ENCODE measurements at places on chromosomes 1 and 21. TPM values are rescaled to one million over a fixed set of nuclear protein-coding genes. Genes with fewer than 3 reads are reported as not detected.

- no peak overlapping the region for H3K4me3 ChIP-seq
- no peak overlapping the region for H3K27ac ChIP-seq
- peaks cover 8% of the 10 kb centered on the region for H3K4me1 ChIP-seq
- H3K27me3 ChIP-seq = no peaks in the 10 kb centered on the region
- no peaks in the 10 kb centered on the region for H3K36me3 ChIP-seq
Observed at GRCh38 chr1:7345516-7345915, 425.6 kb upstream of the VAMP3 start.

DNA sequence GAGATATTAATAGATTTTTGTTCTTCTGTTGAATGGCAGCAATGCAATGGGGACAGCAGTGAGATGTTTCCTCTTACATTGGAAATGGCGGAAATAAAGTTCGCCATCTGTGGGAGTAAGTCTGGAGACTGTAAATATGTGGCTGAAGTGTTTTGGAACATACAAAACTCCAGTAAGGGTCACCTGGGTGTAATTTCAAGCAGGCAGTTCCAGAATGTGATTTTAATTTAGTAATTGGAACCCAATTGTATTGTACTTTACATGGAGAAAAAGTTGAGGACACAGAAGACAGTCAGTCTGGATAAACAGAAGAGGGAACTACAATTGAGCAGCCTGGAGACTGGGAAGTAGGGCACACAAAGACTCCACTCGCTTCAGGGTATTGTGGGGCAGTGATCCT, 108.6 kb downstream of the NTMT2 start:
- no peak overlapping the region for H3K4me3 ChIP-seq
- DNase-seq = no peak
- H3K27me3 ChIP-seq = no peaks in the 10 kb centered on the region
- H3K27ac ChIP-seq = no peak overlapping the region
- no peaks in the 10 kb centered on the region for H3K36me3 ChIP-seq

PLA2G2A gene
- total RNA-seq = 170 TPM

DNA sequence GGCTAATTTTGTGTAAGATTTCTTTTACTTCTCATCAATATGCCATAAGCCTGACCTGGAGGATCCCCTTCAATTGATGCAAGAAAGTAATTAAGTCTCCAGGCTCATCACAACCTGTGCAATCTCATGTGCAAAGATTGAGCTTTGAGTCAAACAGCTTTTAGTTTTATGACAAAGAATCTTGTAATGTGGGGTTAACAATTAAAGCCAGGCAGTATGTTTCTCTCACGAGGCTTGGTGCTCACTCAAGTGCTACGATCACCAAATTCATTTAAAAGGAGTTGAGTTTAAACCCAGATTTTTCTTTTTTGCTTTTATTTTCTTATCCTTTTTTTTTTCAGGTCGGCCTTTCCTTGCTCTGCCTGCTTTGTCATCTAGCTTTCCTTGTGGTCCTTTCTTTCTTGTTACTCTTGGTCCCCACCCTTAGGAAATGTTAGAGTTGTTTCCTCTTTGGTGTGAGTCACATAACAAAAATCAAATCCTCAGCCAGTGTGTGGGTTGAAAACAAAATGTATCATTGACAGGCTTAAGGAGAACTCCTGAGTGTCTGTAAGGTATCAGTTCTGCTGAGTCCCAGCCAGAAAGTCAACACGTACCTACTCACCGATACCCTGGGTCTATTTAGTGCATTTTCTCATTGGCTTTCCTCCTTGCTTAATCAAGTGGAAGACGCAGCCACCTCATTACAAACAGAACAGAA, 1037.2 kb downstream of the ADGRL2 start:
- H3K27ac ChIP-seq = no peak overlapping the region
- no peaks in the 10 kb centered on the region for H3K27me3 ChIP-seq
- DNase-seq = no peak
- H3K36me3 ChIP-seq = no peaks in the 10 kb centered on the region
- H3K4me1 ChIP-seq = no peaks in the 10 kb centered on the region

DNA sequence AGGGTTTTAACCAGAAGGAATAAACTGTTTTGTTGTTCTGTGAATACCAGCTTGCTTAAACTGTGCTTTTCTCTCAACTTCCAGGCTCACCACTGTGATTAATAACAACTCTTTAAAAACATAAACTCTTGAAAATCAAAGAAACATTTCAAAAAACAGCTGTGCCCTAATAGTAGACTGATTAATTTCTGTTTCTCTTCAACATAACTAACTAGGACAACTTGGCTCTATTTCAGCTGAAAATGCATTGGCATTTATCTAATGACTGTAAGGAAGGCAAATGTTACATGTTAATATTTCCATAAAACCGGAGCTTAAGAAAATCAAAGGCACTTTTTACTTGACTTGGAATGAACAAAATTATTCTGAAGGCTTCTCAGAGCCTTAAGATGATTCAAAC, 656.1 kb upstream of the NEGR1 start:
- no peaks in the 10 kb centered on the region for H3K27me3 ChIP-seq
- no peaks in the 10 kb centered on the region for H3K4me1 ChIP-seq
- H3K27ac ChIP-seq = no peak overlapping the region
- no peak for DNase-seq
- H3K36me3 ChIP-seq = no peaks in the 10 kb centered on the region
- H3K4me3 ChIP-seq = no peak overlapping the region

GLRX2 gene
- total RNA-seq = 7.8 TPM

DNA sequence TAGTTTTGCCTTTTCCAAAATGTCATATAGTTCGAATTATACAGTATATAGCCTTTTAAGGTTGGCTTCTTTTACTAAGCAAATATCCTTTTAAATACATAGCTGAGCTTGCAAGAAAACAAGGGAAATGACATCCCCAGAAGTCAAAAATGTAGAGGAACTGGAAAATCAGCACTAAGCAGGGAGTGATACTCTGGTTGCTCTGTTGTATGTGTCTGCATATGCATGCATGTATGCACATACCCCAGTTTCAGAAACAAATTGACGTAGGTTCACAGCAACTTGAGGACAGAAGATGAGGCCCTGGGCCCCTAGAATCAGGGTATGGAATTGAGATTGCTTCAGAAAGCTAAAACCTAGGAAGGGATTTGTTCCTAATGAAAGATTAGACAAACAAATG, 75.1 kb upstream of the GNG4 start:
- peak overlapping the region; percentile 73 for H3K27ac ChIP-seq
- H3K4me3 ChIP-seq = no peak overlapping the region

DNA sequence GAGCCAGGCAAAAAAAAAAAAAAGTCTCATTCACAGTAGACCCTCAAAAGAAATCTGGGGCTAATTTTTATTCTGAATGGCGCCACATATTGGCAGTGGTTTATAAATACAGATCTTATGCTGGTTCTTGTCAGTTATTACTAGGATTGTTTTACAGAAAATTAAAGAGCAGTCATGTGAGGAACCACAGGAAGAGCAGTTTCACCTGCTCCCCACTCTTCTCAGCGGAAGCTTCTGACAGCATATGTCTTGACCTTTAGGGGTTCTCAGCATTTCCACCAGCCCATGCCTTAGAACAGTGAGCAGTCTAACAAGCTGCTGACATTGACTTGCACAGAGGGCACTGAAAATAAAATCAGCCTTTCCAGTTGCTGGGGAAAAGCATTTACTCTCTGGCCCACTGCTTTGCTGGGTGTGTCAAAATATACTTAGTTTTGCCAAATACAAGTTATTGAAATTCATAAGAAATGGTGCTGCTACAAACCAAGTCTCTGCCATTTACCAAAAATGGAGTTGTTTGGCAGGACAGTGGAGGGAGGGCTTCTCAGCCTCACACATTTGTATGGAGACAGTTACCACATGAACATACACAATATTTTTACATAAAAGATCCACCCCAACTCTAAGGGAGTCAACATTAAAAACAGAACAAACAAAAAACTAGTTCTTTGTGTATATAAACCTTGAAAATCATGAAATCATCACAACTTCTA, 144.2 kb downstream of the SYT2 start:
- no peaks in the 10 kb centered on the region for H3K36me3 ChIP-seq
- no peak for DNase-seq
- peaks cover 12% of the 10 kb centered on the region for H3K4me1 ChIP-seq

DNA sequence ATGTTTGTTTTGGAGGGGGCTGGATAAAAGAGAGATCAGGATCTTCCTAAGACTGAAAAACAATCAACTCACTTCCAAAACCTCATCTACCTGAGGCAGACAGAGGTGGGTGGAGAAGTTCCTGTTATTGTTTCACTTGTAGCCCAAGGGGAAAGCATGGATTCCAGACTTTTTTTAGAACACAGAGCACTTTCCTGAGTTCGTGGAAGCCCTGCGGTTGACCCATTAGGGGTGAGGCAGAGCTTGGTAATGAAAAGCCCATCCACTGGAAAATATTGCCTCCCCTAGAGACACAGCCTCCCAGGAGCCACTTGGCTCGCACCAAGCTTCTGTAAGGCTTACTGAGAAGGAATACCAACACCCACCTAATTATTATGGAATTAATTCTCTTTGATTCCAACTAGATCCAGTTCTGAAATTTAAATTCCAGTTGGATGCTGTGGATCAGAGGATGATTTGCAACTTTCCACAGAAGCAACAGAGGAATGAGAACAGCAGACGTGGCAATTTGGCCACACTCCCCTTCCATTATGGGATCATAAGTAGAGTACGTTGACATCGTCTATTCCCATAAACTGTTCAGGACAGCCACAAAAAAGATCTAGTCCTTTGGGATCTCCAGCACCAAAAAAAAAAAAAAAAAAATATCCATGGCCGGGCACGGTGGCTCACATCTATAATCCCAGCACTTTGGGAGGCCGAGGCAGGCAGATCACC, 4.1 kb upstream of the PEF1 start:
- no peak overlapping the region for H3K27ac ChIP-seq
- peaks cover 19% of the 10 kb centered on the region for H3K4me1 ChIP-seq
- H3K4me3 ChIP-seq = no peak overlapping the region
- no peaks in the 10 kb centered on the region for H3K36me3 ChIP-seq

- H3K27me3 ChIP-seq = no peaks in the 10 kb centered on the region
- no peak overlapping the region for H3K4me3 ChIP-seq
- H3K36me3 ChIP-seq = no peaks in the 10 kb centered on the region
- no peaks in the 10 kb centered on the region for H3K4me1 ChIP-seq
Observed at GRCh38 chr1:172117800-172118199, 276.5 kb downstream of the DNM3 start.

GRCh38 chr1:179549368-179549700, 26.4 kb downstream of the NPHS2 start:
- H3K27ac ChIP-seq = no peak overlapping the region
- no peak for DNase-seq
- no peaks in the 10 kb centered on the region for H3K27me3 ChIP-seq
- no peaks in the 10 kb centered on the region for H3K36me3 ChIP-seq
- no peaks in the 10 kb centered on the region for H3K4me1 ChIP-seq
- H3K4me3 ChIP-seq = no peak overlapping the region

DNA sequence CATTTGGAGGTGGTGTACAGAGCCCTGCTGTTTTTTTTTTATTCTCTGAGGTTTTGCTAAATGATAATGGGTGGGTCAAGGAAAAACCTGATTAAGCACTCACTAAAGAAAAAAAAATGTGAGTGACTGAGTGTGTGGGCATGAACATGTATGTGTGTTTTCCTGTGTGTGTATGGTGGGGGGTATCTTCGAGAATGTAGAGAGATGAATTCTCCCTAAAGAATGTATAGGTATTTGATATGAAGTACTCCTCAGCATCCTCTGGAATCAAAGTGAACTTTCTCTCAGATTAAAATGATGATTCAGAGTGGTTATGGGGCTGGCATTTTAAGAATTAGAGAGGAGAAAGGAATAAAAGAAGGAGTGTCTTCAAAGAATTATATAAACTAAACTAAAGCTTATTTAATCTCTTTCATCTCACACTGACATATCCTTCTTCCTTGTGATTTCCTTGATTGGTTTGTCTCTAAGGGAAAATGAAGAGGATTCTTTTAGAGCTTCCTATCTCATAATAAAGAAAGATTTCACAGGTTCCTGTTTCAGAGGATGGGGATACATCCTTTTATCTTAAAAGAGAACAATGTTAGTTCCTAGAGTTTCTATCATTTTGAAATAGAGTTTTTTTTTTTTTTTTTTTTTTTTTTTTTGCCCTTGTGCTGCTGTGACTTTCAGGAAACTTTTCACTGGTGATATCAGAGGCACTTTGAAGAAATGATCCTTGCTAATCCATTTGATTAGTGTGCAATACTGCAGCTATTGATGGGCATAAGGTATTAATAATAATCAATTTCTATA, 23.9 kb downstream of the S1PR1 start:
- H3K27ac ChIP-seq = no peak overlapping the region
- no peak overlapping the region for H3K4me3 ChIP-seq
- DNase-seq = no peak
- no peaks in the 10 kb centered on the region for H3K36me3 ChIP-seq
- peaks cover 10% of the 10 kb centered on the region for H3K4me1 ChIP-seq
- H3K27me3 ChIP-seq = no peaks in the 10 kb centered on the region

BSND gene
- total RNA-seq = 0.23 TPM

DNA sequence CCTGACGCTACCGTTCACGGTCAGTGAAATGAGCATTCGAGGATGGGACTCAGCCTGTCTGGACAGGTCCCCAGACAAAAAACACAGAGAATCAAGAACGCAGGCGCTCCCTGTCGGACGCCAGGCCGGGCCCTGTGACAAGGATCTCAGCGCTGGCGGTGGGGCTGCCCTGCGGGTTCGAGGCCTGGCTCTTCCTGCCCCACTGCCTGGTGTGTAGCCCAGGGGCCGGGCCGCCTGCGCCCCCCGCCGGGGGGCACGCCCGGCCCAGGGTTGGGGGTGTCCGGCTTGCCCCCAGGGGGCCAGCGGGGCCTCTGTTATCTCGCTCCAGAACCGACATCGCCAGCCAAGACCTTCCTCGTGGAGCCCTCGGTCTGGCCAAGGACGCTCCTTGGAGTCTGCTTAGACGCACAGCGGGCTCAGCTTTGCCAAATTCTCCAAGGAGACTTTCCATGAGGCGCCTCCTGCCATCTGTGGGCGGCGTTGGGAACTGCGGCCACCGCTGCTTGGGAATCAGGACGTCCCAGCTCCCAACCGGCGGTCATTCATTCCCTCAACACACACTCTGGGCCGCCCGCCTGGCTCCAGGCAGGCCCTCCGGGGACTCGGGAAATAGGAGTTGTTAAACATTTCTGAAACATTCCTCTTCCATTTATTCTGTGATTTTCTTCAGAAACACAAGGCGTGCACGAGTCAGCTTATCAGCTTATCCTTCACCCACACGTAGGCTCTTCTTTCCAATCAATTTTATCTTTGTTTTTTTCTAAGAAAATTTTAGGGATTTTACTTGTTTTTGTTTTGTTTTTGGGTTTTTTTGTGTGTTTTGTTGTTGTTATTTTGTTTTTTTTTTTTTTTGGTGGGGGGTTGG, 11.3 kb upstream of the RIPK4 start:
- no peaks in the 10 kb centered on the region for H3K36me3 ChIP-seq
- peak overlapping the region; percentile 31 for H3K27ac ChIP-seq
- H3K4me1 ChIP-seq = peaks cover 17% of the 10 kb centered on the region

- H3K4me3 ChIP-seq = no peak overlapping the region
- no peaks in the 10 kb centered on the region for H3K4me1 ChIP-seq
- H3K36me3 ChIP-seq = no peaks in the 10 kb centered on the region
- peak; percentile 73 for DNase-seq
- H3K27me3 ChIP-seq = no peaks in the 10 kb centered on the region
Observed at GRCh38 chr1:9900142-9901043, 9.7 kb downstream of the CTNNBIP1 start.

AMIGO1 gene
- total RNA-seq = 4.1 TPM

All from hepatocyte (in vitro differentiated cells).